ENCODE measurements at places on chromosomes 5 and 9.
A peak's percentile ranks its signal among the peaks of the same experiment; 100 is the strongest.

GRCh38 chr5:24363789-24364481, 280.8 kb downstream of the CDH10 start:
- DNase-seq: no peak

- no peak for DNase-seq
Observed at GRCh38 chr5:107468276-107468675, 202.5 kb downstream of the EFNA5 start.

DNA sequence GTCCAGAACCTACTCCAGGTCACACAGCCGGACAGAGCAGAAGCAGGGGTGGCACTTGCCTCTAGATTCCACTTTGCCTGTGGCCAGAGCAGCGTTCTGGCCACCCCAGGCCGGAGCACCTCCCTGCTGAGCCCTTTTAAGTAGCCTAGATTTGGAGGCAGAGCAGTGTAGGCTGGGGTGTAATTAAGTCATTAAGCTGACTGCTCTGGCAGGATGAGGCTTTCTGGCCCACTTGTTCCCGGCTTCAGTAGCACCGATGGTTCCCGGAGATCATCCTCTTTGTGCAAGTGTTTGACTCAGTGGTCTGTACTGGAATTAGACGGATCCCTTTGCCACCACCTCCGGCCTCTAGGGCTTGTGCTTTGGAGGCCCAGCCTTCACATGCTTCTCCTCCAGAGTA, 281.9 kb upstream of the ANKRD55 start:
- DNase-seq: no peak

- no peak for DNase-seq
Observed at GRCh38 chr5:55211184-55211874, 15.8 kb downstream of the MCIDAS start.

- DNase-seq: no peak
Observed at GRCh38 chr9:99072040-99072394, 32.9 kb upstream of the TGFBR1 start.

DNA sequence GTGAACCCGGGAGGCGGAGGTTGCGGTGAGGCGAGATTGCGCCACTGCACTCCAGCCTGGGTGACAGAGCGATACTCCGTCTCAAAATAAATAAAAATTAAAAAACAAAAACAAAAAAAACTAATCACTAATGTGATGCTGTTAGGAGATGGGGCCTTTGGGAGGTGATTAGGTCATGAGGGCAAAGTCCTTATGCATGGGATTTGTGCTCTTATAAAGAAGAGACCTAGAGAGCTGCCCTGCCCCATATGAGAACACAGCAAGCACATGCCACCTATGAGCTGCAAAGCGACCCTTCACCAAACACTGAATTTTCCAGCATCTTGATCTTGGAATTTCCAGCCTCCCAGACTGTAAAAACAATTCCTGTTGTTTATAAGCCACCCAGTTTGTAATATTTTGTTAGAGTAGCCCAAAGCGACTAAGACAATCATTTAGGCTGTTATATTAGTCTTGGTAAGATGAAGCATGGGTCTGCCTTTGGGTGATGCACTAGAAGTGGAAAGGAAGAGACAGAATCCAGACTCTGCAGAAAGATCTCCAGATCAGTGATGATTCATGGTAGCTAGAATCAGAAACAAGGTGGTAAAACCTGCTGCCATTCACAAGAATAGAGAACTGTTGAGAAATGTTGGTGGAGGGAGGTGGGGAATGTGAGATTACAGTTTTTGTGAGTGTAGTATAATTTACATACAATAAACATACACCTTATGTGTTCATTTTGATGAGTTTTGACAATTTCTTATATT, 26.2 kb downstream of the GPR21 start:
- no peak for DNase-seq

DNA sequence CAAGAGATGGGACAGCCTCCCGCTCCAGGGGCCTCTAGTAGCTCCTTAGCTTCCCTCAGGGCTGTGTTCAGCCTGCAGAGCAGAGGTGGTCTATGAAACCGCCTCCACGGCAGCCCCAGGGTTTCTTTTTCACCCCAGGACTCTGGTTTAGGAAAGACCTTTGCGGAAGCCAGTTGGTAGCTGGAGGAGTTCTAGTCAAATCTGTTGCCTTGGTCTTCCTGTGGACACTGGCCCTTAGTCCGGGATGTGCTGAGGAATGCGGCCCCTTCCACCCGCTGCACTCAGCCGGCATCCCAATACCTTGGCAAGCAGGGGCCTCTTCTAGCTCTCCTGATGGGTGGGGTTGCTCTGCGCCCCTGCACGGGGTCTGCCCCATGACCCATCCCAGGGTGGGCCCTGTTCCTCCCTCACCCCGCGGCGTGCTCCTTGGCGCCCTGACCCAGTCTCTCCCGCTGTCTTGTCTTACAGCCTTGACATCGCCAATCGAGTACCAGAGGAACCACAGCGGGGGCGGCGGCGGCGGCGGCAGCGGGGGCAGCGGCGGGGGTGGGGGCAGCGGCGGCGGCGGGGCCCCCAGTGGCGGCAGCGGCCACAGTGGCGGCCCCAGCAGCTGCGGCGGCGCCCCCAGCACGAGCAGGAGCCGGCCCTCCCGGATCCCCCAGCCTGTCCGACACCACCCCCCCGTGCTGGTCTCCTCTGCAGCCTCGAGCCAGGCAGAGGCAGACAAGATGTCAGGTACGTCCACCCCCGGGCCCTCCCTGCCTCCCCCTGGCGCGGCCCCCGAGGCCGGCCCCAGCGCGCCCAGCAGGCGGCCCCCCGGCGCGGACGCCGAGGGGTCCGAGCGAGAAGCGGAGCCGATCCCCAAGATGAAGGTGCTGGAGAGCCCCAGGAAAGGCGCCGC, 94.3 kb upstream of the OTULINL start:
- DNase-seq: no peak

- no peak for DNase-seq
Observed at GRCh38 chr5:101943784-101944183, 352.3 kb downstream of the SLCO4C1 start.

DNA sequence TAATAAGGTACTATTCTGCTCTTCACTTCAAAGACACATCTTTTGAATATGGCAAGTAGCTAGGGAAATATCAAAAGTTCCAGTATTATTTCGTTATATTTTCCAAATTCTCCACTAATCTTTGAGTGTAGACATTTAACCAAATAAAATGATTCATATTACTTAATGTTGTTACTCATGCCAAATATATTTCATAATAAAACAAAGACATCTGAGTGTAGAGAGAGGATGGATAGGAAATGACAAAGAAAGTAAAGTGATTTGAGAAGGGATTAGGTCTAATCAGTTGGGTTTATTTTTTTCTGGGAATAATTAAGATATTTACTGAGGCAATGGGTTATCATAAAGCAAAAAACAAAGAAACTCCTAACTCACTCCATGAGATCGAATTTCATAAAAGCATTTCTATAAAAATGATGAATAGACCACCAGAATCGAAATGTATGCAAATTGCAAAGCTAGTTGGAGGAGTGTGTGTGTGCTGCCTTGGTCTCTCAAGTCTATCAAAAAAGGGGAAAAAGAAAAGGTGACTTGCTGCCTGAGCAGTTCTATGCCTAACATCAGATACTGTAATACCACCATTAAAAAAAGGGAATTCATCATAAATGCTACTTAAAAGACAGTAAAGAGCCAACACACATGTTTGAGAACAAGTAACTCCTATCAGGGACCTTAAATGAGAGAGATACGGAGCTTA, 255.5 kb downstream of the PDE4D start:
- peak; percentile 48 for DNase-seq

DNA sequence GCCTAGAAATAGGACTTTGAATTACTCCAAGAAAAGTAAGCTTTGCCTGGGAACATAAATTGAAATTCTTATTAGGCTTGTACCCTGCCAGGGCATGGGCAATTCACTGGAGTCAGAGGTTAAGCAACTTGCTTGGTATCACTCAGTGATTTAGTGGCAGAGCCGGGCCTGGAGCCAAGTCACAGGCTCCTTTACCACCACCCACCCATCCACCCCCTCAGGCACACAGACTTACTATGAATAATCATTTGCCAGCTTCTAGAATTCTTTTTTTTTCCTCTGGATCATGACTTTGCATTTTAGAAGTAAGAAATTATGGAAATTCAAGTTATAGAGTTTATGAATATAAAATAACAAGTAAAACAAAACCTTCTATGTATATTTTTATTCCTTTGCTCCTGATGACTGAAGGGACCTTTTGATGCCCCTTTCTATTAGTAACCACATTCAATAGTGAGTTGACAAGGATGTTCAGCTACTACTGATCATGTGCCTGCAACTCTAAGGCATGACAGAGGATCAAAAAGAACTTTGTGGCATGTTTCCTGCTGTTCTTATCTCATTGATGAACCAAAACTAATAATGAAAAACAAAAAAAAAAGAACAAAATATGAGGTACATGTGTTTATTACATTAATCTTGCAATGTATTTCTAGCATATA, 614.7 kb downstream of the TLR4 start:
- no peak for DNase-seq

DNA sequence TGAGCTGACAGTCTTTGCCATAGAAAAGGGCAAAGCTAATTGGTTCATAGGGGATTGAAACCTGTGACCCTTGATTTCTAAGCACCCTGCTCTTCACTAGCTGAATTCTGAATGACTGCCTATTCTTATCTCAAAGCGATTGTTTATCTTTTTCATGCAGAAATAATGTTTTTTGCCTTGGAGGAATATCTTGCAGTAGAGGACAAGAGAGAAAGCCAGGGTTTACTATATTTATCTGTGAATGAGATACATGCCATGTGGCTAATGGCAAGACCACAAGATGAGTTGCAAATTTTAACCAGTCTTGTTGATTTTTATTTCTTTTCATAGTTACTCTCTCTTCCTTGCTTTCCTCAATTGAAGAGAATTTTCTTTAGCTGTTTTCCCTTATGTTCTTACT, 185.0 kb downstream of the CNTLN start:
- no peak for DNase-seq

GRCh38 chr9:83167126-83167525, 104.2 kb upstream of the RASEF start:
- no peak for DNase-seq

- no peak for DNase-seq
Observed at GRCh38 chr5:140142856-140143255, 17.1 kb downstream of the IGIP start.

DNA sequence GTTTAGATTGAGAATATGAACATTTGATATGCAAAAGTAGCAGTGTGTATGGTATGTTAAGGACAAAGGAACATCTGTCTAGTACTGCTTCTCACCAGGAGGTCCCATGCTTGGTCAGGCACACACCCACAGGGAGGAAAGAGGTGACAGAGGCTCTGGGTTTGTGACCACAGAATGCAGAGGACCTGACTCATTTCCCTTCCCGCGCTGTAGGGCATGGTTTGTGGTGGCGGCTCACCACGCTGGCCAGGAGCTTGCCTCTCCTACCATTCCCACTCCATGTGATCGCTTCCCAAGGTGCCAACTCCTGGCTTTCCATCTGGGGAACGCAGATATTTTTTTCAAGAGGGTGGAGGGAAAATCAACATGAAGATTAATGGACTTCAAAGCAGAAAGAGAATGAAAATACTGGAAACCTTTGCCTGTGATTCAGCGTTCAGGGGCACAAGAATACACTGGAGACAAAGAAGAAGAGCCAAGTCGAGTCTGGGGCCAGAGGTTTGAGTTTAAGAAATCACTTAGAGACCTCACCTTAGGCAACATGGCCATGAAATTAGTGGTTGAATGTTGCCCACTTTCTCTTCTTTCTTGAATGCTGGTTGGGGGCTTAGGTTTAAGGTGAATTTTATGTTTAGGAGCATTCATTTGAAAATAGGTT, 477.8 kb downstream of the CCDC171 start:
- peak; percentile 100 for DNase-seq

- DNase-seq: no peak
Observed at GRCh38 chr5:7397937-7398336, 2.0 kb downstream of the ADCY2 start.

DNA sequence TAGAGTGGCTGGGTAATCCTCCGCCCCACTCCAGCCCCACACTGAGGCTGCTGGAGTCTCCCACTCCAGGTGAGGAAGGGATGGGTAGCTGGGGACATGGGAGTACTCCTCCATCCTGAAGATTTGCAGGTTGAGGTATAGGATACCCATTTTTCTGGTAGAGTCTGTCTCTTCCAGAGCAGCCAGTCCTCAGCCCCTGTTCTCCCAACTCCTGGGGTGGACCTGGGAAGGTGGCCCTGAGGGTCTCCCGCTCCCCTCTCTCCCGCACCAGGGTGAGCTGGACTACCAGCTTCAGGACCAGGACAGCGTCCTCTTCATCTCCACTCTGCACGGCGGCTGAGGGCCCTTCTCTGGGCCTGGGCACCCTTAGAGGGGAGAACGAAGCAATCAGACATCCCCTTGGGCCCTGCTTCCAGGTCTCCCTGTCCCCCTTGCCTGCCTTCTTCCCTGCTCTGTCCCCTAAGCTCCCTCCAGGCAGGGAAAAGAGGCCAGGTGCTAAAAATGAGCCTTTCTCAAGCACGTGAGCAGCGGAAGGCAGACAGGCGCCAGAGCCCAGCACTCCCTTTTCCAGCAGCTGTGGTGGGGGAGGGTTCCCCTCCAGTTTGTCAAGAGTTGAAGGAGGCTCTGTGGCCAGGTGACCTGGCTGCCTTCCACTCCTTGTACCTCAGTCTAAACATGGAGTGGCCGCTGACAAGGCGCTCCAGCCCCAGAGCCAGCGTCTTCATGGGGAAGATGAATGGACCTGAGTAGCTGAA, 18.4 kb downstream of the URM1 start:
- no peak for DNase-seq

DNA sequence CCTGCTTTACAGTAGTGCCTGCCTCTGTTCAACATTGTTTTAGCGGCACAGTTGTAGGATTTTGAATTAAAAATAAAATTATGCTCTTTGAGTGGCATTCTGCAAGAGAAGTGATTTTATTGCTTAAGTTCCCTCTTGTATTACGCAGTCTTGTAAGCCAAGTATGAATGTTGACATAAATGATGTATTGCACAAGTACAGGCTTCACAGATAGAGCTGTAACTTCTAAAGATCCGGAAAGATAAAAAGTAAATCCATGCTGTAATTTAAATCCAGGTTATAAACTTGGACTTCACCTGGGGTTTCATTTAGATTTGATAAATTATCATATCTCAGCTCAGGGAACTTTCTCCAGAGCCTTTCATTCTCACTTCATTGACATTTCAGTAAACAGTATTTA, 1114.7 kb downstream of the PTPRD start:
- DNase-seq: no peak

DNA sequence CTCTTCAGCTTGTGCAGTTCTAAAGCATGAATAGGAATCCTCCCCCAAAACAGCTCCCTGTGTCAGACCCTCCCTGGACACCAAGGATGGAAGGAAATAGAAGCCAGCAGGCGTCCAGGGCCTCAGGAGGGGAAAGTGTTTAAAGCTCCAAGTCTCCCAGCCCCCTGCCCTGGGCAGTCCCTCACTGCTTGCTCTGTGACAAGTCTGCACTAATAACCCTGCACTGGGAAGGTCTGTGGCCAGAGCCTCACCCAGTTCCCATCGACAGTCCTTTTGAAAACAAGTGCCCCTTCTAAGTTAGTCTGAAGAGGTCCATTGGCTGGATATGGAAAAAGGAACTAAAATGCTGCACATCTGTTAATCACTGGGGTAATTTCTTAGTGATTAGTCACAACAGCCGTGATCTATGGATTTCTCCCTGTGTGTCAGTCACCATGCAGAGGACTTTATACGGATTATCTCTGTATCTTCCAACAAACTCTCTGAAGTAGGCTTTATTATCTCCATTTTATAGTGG, 195.3 kb downstream of the FBXL7 start:
- DNase-seq: peak; percentile 85

All from fibroblast of skin of back (primary cell).